Lung microvascular endothelial cell (primary cell): ENCODE measurements at places on chromosomes 1 and 21.

DNA sequence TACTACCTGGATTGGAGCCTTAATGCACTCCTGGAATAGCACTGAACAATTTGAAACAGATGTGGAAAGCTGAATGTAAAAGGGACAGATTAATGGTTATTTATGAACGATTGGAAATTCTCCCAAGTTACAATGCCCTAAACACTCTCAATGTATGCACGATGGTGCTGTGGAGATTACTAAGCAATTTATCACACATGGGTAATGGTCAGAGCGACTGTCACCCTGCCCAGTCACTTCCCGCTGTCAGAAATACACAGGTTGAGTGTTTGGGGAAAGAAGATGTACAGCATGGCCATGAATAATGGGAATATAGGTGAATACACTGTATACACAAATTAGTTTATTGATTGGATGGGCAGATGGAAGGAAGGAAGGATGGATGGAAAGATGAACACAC lies 342.4 kb downstream of the VAV3 start:
- no peak for DNase-seq

DNA sequence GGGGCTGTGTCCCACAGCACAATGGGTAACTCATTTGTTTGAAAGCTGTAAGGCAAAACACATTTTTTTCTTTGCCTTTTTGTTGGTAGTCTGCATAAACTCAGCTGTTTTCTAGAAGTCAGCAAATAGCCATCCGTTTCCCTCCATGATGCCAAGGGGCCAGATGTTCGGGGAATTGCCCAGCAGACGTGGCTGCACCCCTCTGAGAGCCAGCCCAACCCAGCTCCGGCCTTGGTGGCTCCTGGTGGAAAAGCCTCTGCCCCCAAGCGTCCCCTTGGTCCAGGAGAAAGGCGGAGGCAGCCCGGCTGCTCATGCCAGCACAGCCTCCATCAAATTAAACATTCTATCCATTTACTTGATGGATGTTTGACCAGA lies 58.4 kb upstream of the ADARB1 start:
- DNase-seq: no peak

GRCh38 chr1:37567023-37567422 lies 10.3 kb downstream of the DNALI1 start:
- DNase-seq: no peak

DNA sequence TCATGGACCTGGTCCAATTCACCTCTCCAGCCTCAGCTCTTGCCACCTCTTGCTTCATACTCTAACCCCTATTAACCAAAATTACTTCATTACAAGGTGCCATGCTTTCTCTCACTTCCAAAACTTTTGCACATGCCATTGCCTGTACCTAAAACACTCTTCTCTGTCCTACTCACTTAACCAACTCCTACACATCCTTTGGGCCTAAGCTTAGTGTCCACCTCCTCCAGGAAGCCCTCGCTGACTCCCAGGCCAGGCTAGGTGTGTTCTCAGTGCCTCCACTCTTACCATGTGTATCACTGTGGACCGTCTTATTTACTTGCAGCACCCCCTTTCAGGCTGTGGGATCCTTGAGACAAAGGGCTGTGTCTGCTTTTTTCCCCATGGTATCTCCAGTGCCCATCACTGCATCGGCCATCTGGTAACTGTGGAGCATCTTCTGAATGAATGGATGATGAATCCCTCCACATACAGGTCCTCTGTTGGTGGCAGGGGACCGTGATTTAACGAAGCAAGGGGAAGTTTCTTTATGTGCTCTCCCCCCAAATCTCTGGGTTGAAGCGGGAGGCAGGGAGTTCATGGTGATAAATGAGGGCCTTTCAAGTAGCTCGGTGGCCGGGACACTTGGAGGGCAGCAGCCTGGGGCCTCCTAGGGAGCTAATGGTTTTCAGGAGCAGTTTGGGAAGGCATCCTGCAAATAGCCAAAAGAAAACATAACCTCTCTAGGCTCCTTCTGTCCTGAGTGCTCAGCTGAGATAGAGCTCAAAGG lies 111.9 kb downstream of the TRABD2B start:
- DNase-seq: no peak

- no peak for DNase-seq
Observed at GRCh38 chr1:36436821-36437220, 13.4 kb downstream of the OSCP1 start.

DNA sequence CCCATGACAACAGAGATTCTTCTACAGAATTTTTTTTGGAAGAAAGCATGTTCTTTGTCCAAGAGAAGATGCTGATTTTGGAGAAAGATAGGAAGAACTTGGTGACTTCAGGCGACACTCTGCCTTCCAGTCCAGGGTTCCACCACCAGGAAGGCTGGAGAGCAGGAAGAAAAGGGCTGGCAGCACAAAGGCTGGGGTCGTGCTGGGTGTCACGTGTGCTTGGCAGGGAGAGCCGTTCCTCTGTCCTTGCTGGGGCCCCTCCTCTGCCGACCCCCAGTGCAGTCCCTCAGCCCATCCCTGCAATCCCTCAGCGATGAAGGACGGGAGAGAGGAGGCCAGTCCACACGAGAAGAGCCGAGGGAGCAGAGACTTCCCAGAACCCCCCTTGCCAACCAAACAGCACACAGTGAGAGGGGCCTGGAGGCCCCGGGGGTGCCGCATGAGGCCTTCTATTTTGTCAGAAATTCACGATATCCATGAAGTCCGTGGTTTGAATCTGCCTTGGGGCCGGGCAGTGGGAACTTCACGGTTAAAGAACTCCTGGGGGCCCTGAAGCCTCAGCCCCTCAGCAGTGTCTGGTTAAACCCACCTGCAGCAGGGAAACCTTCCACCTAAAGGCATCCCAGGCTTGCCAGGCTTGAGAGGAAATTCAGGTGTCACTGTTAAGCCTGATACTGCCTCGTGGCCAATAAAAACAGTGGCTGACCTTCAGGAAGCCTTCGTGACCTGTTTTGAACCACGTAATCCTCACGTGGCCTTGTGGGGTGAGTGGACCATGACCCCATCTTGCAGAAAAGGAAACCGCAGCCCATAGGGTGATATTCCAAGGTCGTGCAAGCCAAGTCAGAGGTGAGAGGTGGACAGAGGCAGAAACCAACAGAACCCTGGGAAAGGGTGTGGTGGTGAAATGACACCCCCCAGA lies 3.4 kb downstream of the KRTAP10-12 start:
- DNase-seq: no peak

- peak; percentile 92 for DNase-seq
Observed at GRCh38 chr1:151189637-151190445, at the start of gene VPS72. Gene VPS72, minus strand, starts transcription at chr1:151190197. Its CDS starts 76 bp downstream, at chr1:151190121.

DNA sequence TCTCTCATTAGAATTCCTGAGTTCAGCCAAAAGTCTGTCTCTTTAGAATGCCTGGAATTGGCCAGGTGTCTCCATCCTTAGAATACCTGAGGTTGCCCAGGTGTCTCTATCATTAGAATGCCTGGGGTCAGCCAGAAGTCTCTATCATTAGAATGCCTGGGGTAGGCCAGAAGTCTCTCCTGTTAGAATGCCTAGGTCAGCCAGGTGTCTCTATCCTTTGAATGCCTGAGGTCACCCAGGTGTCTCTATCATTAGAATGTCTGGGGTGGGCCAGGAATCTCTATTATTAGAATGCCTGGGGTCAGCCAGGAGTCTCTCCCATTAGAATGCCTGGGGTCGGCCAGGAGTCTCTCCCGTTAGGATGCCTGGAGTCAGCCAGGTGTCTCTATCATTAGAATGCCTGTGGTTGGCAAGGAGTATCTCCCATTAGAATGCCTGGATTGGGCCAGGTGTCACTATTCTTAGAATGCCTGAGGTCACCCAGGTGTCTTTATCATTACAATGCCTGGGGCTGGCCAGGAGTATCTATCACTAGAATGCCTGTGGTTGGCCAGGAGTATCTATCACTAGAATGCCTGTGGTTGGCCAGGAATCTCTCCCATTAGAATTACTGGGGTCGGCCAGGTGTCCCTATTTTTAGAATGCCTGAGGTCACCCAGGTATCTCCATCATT lies 43.0 kb downstream of the RNF187 start:
- DNase-seq: no peak

- no peak for DNase-seq
Observed at GRCh38 chr21:41897700-41898099, 18.6 kb upstream of the PRDM15 start.

DNA sequence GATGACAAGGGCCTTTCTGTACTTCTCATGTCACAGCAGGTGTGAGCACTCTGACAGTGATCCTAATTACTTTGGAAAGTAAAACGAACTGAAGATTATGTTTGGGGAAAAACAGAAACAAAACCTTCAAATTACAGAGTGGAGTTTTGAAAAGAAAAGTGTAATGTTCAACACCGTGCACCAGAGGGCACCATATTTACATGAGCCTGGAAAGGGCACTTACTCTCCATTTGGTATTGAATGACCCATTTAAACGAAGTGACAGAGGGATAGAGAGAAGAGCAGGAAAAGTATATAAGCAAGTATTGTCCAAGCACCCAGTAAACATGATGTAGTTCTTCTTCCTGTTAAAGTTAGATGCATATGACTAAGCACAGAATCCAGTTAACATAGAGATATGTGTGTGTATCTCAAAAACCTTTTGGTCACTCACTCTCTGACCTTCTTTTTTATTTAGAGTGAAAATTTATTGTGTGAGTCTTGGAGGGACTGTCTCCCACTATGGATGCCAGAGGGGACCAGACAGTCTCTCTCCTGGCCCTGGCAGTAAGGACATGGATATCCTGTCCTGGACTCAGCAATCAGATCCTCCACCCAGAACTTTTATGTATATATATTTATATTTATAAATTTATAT lies 3.8 kb upstream of the RGSL1 start:
- peak; percentile 59 for DNase-seq

DNA sequence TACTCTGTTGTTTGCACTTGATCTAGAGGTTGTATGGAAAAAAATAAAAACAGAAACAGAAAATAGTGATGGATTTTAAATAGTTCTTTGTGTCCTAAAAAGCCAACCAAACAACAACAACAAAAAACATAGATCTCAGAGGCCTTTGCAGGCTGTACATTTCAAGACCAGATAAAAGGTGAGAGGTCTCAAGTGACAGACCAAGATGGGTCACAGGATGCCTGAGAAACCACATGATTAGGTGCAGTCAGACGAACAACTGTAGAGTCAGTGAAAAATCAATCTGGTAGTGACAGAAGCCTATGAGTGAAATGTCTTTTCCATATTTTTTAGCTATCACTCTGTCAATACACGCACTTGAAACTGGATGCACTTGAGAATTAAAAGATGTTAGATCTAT lies 193.5 kb upstream of the SAMSN1 start:
- no peak for DNase-seq

- no peak for DNase-seq
Observed at GRCh38 chr1:17095141-17095540, 24.1 kb downstream of the PADI2 start.

DNA sequence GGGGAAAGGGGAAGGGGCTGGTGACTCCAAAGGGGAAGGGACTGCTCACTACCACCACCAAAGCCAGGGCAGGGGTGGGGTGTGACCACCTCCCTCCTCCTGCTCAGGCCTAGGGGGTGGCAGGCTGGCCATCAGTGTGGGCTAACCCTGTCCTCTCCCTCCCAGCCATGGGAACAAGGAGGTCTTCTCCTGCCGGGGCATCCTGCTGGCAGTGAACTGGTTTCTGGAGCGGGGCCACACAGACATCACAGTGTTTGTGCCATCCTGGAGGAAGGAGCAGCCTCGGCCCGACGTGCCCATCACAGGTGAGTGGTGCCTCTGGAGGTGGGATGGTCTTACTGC lies 5.7 kb downstream of the ZC3H12A start:
- no peak for DNase-seq

- DNase-seq: no peak
Observed at GRCh38 chr1:210800301-210800700, 333.6 kb downstream of the KCNH1 start.

DNA sequence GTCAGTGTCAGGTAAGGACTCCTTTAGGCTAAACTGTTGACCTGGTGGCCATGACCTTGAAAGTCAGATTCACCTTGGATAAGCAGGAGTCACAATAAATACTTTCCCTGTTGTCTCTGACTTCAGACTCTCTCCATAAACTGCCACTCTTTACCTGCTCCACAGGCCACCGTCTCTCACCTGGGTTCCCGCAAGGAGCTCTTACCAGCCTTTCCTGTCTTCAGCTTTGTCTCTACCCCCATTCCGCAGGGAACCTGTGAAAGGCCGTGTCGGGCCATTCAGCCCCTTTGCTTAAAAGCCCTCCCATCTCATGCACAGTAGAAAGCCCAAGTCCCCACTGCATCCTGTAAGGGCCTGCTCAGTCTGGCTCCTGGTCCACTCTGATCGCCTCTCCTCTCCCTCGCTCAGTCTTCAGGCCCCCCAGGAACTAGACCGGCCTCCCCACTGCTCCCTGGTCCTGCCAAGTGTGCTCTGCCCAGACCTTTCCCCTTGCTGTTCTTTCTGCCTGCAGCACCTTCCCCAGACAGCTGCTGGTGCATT lies 79.5 kb downstream of the ACTL8 start:
- no peak for DNase-seq

DNA sequence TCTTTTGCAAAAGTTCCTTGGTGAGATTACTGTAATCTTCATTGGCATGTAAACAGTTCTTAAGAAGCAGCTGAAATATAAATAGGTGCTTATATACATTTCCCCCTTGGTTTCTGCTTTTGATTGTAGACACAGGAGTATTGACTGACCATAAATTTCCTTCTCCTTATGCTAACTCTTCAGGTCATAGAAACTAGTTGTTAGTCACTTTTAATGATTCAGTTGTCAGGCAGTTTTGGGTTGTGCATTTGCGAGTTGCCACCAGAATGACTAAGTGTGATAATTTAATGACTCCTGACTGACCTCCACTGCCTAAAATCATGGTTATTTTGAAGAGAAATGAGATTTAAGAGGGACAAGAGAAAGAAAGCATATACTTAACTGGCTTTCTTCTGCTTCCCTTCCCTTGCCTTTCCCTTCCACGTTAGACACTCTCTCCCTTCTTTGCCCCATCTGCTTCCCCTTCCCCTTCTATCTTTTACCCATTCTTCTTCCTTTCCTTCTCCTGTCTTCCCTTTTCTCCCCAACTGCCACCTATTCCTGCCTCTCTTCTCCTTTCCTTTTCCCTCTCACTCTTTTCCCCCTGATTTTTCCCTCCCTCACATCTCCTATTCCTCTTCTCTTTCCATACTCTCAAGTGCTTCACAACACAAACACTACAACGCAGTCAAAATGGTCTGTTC lies 12.3 kb downstream of the ZMPSTE24 start:
- DNase-seq: no peak
